ENCODE measurements at places on chromosomes 16 and 17.

- DNase-seq = no peak
These were observed 4.1 kb downstream of the UBFD1 start for GRCh38 chr16:23561586-23561985.

- no peak for DNase-seq
These were observed 74.7 kb upstream of the CDH11 start for GRCh38 chr16:65196420-65197075.

- DNase-seq = no peak
These were observed 740 bp upstream of the ATP6V0D1 start for GRCh38 chr16:67481561-67482232.

GRCh38 chr17:15257796-15258512 is 7.2 kb downstream of the PMP22 start:
- DNase-seq = no peak

DNA sequence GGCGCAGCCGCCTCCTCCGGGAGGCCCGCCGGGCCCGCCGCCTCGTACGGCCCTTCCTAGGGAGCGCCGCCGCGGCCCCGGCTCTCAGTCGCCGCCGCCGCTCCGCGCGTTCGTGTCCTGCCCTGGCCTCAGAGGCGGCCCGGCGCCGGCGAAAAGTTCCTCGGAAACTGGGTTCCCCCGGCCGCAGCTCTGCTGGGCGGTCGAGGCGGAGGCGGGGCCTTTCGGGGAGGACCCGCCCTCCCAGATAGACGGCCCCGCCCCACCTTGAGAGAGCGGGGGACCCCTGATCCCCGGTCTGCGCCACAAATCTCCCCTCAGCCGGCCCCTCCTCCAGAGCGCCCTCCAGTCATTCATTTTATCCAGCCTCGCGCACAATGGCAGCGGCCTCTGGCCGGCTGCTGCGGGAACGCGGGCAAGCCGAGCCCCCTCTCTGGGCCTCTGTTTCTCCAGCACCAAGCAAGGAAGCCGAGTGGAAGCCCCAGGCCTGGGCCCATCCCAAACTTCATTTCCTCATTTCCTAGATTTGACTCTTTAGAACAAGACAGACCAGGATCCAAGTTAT is at the start of gene SREBF1:
Gene SREBF1, minus strand, starts transcription at position 169 of the 562 bp plus-strand sequence. CDS start 169 bp downstream, outside the sequence.
- DNase-seq = no peak

GRCh38 chr17:73293031-73293430 is 18.8 kb downstream of the CDC42EP4 start:
- no peak for DNase-seq

DNA sequence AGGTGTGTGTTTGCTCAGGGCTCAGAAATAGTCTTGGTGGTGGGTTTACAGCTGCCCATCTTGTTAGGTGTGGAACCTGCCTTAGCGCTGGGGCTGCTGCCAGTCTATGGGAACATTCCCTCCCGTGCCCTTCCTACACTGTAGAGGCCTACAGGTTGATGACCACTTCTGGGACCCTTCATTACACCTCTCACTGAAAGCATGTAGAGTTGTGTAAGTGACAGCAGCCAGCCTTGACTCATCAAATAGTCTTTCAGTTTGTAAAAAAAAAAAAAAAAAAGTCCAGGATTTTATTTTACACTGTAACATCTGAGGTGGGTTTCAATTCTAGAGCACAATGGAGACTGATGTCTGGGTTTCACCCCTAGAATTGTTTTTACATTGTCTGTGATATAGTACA is 193.9 kb downstream of the SPECC1 start:
- DNase-seq = no peak

DNA sequence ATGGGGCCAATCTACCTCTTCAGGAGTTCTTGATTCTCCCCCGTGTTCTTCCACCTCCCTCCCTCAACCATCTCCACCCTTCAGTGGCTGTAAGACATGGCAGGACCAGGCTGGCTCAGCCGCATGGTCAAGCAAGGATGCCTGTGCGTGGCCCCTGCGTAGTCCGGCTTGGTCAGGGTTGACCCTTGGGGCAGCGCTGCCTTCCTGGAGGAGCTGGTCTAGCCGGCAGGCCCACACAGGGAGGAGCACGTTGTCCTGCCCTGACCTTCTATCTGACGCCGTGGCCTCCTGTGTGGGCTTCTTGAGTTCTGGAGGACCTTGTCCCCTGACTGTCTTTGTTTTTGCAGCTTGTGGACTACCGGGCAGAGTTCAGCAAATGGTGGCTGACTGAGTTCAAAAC is 169.8 kb downstream of the DNAH9 start:
- no peak for DNase-seq

- no peak for DNase-seq
These were observed 477.9 kb upstream of the KIF2B start for GRCh38 chr17:53344778-53345177.

GRCh38 chr16:80803339-80804055 is 901 bp downstream of the CDYL2 start:
- DNase-seq = no peak

- DNase-seq = peak; percentile 8
These were observed 651 bp downstream of the SHMT1 start for GRCh38 chr17:18362698-18363100.

DNA sequence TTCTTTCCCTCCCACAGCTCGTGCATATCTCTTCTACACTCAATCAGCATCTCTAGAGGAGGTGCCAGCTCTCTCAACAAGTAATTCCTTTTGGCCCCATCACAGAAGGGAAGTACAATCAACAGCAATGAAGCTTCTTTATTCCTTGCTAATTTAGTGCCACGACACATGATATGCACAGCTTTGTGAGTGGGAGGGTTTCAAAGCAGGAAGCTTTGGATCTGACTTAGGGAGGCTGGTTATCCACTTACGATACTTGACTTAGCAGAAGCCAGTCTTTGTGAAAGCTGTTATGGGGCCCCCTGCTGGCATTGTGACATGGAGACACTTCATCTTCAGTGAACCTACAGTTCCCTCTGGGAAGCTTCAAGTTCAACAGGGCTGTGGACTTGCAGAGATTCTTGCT is 81.0 kb downstream of the TMEM100 start:
- DNase-seq = no peak

GRCh38 chr16:12028288-12028619 is 51.7 kb downstream of the SNX29 start:
- DNase-seq = no peak

- no peak for DNase-seq
These were observed 10.0 kb downstream of the GAN start for GRCh38 chr16:81324808-81325207.
